ENCODE measurements at places on chromosomes 12 and 14.

- DNase-seq = no peak
Observed at GRCh38 chr14:23370221-23370620, 2.4 kb upstream of the IL25 start.

GRCh38 chr12:52498946-52499345 lies 5.9 kb upstream of the KRT6A start:
- no peak for DNase-seq

- no peak for DNase-seq
Observed at GRCh38 chr14:34365309-34365915, 96.6 kb downstream of the SPTSSA start.

GRCh38 chr14:85573406-85573805 lies 43.5 kb downstream of the FLRT2 start:
- no peak for DNase-seq

GRCh38 chr14:101643651-101644050 lies 82.4 kb downstream of the DIO3 start:
- DNase-seq = no peak

DNA sequence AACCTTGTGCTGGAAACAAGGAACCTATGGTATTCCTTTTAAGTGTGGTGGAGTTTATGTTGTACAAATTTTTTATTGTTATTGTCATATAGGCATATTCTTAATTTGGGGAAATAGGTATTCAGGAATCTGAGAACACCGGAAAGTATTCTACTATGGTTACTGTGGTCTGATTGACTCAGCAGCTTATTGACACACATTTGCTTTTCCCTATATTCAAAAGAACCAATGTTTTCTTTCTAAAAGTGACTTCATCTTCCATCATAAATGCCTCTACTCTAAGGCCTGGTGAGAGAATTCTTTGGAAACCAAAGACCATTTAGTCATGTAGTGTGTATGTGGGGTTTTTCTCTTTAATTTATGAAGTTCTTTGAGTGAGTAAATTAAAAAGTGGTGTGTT lies 474.8 kb downstream of the TMTC2 start:
- DNase-seq = no peak

- DNase-seq = no peak
Observed at GRCh38 chr12:8127138-8127537, 3.7 kb downstream of the CLEC4A start.

Data from NCI-H2081 (cell line).